Fibroblast of mammary gland (primary cell): ENCODE measurements at places on chromosomes 4 and X.

GRCh38 chrX:1450361-1451161 is 2.1 kb downstream of the ASMTL start:
- DNase-seq: no peak

- DNase-seq: peak; percentile 8
Measured at GRCh38 chr4:98290511-98290910, 29.3 kb downstream of the RAP1GDS1 start.

DNA sequence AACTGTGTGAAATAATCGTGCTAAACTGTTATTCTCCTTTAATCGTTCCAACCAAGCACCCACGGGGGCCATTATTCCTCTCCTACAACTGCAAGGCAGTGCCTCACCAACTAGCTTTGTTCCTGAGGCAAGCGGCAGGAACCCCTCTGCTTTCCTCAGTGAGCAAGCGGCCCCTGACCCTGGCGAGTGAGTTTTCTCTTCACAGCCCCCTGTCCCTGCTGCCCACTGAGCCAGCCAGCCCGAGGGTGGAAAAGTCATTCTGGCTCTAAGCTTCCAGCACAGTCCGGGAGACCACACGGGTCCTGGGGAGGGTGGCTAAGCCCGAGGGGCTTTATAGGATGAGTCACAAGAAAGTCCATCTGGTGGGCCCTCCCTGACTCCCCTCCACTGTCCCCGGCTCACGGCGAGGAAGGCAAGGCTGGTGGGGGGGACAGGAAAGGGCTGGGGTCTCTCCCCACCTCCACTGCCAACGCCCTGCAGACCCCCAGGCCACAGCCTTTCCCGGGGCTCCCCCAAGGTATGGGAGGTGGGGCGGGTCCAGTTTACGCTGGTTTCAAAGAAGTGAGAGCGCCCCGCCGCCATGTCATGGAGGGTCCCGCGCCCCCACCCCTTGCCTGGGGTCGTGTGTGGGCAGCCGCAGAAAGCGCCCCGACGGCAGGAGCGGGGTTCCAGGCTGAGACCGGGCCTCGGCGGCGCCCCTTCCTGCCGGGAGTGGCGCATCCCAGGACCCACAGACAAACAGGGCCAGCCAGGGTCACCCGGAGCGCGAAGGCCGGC is 45.0 kb downstream of the CPLX1 start:
- no peak for DNase-seq

GRCh38 chrX:131734621-131735020 is 190.7 kb downstream of the OR13H1 start:
- DNase-seq: peak; percentile 45

GRCh38 chrX:23554304-23554703 is 113.0 kb upstream of the PRDX4 start:
- DNase-seq: peak; percentile 56

GRCh38 chrX:72023071-72023470 is 108.6 kb downstream of the RTL5 start:
- DNase-seq: no peak
